ENCODE measurements at places on chromosomes 11 and 22. TPM values are rescaled to one million over a fixed set of nuclear protein-coding genes. Genes with fewer than 3 reads are reported as not detected.

DNA sequence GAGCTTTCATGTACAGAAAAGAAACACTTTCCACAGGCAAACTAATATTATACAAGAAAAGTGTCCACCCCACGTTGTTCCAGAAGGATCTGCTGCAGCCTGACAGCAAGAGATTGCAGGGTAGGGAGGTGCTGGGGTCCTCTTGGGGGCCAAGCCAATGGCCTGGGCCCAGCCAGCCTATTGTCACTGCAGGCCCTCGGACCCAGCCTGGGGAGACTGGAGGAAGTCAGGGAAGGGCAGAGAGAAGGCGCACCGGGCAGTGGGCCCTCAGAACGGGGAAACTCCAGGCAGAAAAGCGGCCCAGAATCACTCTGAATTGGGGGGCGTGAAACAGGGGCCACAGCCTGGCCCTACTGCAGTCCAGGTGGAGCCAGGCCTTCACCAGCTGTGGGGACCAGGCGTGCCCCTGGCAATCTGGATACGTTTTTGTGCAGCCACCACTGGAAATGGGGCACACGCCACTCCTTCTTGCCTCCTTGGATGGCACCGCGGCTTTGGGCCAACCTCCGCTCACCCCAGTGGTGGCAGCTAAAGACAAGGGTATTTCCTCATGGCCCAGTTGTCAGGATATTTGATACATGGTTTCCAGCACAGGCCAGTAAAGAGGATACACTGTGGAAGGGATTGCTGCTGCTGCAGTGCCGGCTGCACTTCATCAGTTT, 3.9 kb upstream of the NAP1L4 start:
- DNase-seq: no peak

DNA sequence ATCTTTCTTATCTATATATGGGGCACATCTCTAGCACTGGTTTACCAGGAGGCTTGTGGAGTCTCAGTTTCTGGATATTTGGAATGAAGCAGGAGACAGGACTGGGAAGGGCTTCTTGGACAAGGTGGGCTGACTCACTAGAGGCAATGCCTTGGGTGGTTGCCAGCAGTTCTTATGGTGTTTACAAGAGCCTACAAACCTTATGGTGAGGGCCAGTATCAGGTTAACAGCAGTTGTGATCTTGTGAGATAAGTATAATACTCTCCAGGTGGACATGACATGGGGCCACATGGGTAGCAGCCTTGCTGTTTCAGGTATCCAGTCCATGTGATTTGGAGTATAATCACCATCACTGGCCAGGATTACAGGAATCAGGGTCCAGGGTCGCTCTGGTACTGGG, 10.2 kb downstream of the FUT4 start:
- no peak for DNase-seq

DNA sequence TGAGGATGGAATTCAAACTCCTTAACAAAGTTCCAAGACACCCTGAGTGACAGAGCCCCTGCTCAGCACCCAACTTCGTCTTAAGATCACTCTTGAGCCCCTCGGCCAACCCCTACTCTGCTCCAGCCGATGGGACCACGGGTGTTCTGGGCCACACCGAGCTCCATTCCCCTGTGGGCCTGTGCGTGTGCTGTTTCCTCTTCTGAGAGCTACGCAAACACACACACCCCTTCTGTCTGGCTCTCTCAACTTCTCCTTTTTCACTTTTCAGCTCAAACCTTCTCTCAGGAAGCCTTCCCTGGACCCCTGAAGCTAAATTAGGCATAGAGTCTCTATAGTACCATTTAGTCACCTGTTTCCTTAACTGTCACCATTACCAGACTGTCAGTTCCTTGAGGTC, 37.5 kb upstream of the NNMT start:
- DNase-seq: no peak

APOBEC3H gene
- polyA plus RNA-seq: 0.46 TPM

GRCh38 chr11:108220721-108221336, 1.6 kb downstream of the NPAT start:
- no peak for DNase-seq

OR8A1 gene
- not detected for polyA plus RNA-seq

DNA sequence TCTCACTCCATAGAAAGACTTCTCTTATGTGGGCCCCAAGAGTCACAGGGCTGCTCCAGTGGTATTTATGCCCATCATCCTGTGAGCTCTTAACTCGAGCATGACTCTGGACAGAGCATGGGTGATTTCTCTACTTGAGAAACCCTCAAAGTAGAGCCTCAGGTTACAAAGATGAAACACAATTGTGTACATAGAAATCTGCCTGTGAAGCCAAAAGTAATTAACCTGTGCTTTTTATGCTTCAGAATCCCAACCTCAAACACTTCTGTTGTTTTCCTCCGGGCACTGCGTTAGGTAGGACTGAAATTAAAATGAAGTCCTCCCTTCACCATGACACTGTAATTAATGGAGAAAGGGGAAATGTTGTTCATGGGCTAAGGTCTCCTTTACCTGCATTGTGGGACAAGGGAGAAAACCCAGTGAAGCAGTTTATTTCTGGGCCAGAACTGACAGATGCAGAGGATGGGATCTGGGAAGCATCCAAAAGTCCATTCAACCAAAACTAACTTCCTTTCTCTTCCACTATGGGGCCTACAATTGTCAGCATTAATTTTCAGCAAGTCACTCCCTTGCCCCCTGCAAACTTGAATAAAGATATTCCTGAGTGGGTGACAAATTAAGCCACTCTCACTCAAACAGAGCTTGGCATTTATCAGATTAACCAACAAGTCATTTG, 24.1 kb upstream of the POU2AF1 start:
- DNase-seq: no peak

GRCh38 chr22:21448627-21449416, 18.4 kb upstream of the TMEM191C start:
- DNase-seq: peak; percentile 12

UNC93B1 gene
- polyA plus RNA-seq: 5.0 TPM

DNA sequence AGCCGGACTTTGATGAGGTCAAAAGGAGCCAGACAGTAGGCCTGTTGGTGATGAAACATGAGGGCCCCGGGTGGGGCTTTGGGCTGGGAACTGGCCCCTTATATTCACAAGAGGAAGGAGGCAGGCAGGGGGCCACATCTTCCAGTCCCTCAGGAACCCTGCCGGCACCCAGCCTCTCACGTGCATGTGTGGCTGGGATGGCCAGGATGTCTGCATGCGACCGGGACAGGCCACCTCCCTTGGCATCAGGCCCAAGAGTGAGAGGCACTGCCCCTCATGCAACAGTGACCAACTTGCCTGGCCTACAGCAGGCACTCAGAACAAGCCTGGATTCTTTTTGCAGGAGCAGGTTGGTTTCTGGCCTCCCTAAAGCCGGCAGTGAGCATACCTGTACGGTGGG, 5.4 kb downstream of the SLC25A45 start:
- peak; percentile 46 for DNase-seq

KRTAP5-8 gene
- not detected for polyA plus RNA-seq

DNA sequence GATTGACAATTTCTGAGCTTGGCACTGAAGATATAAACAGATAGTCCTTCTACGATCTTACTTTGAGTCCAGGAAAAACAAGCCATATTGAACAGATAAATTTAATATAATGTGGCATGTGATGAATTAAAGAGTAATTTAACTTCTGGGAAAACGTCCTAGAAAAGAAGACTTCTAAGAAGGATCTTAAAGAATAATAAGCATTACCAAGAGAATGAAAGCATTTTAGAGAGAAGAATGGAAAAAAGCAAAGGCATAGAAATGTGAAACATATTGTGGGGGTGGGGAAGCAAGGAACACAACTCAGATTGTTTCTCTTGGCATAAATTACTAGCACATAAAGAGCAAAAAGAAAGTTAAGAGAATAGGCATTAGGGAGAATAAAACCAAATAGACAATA, 5.4 kb downstream of the DDIAS start:
- no peak for DNase-seq

OR52H1 gene
- polyA plus RNA-seq: not detected

XRCC6 gene
- 231 TPM for polyA plus RNA-seq

DNA sequence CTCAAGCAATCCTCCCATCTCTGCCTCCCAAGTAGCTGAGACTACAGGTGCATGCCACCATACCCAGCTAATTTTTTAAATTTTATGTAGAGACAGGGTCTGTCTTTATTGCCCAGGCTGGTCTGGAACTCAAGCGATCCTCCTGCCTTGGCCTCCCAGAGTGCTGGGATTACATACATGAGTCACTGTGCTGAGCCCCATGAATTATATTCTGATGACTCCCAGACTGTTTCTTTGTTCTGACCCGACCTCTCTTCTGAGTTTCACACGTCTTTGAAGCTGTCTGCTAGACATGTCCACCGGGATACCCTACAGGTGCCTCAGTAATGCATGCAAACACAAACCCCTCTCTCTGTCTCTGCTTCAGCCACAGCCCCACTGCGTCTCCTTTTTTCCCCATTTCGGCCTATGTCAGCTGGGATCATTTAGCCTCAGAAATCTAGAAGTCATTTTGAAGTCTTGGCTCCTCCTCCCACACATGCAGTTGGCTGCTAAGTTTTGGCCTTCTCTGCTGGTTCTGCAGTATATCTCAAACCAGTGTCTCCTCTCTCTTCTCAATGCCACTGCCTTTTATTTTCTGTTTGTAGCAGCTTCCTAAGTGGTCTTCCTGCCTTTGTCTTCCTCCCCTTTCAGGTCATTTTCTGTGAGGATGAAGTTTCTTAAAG, 4.8 kb downstream of the VPS26B start:
- DNase-seq: no peak

GRCh38 chr11:70654016-70654415, 255.7 kb downstream of the CTTN start:
- no peak for DNase-seq

RNF214 gene
- 8.0 TPM for polyA plus RNA-seq

GRCh38 chr11:35978891-35979290, 35.0 kb downstream of the LDLRAD3 start:
- no peak for DNase-seq

DNA sequence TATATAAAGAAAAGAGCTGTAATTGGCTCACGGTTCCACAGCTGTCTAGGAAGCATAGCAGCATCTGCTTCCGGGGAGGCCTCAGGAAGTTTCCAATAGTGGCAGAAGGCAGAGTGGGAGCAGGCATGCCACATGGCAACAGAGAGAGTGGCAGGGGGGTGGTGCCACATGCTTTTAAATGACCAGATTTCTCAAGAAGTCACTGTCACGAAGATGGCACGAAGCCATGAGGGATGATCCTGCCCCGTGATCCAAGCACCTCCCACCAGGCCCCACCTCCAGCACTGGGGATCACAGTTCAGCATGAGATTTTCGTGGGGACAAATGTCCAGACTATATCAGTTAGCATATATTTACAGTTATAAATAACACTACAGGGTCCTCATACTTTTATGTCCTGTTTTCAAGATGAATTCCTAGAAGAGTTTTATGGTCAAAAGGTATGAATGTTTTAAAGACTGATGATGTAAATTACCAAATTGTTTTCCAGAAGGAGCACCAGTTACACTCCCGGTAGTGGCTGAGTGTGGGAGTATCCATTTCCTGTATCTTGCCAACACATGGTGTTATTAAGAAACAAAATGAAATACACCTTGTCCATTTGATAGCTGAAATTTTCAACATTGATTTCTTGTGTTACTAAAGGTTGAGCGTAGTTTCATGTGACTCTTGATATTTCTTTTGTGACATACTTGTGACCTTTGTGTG, 19.2 kb downstream of the FAM118A start:
- DNase-seq: no peak

DNA sequence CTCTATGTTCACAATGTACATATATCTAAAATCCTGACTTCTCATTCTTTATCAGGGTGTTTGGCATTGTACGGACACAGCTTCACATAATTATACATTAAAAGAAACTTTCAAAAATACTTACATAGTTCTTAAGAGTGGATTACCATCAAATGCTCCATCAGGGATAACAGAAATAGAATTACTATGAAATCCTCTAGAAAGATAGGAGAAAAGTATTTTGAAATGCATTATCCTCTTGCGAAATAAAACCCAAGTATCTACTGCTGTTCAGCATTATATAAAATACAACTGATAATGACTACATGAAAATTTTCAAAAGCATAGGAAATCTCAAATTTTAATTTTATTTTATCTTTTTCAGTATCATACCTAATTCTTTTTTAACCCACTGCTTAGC, 17.8 kb upstream of the CCDC34 start:
- DNase-seq: no peak

UPB1 gene
- 1.8 TPM for polyA plus RNA-seq

GRCh38 chr11:2741377-2742131, 41.8 kb upstream of the KCNQ1OT1 start:
- DNase-seq: peak; percentile 53

DNA sequence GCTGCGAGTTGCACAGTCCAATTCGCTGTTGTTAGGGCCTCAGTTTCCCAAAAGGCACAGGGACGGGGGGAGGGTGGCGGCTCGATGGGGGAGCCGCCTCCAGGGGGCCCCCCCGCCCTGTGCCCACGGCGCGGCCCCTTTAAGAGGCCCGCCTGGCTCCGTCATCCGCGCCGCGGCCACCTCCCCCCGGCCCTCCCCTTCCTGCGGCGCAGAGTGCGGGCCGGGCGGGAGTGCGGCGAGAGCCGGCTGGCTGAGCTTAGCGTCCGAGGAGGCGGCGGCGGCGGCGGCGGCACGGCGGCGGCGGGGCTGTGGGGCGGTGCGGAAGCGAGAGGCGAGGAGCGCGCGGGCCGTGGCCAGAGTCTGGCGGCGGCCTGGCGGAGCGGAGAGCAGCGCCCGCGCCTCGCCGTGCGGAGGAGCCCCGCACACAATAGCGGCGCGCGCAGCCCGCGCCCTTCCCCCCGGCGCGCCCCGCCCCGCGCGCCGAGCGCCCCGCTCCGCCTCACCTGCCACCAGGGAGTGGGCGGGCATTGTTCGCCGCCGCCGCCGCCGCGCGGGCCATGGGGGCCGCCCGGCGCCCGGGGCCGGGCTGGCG, at the start of gene BCR:
Gene BCR (plus strand): TSS at position 209 of the 592 bp plus-strand sequence. CDS start 452 bp downstream, outside the sequence.
- DNase-seq: peak; percentile 82

DNA sequence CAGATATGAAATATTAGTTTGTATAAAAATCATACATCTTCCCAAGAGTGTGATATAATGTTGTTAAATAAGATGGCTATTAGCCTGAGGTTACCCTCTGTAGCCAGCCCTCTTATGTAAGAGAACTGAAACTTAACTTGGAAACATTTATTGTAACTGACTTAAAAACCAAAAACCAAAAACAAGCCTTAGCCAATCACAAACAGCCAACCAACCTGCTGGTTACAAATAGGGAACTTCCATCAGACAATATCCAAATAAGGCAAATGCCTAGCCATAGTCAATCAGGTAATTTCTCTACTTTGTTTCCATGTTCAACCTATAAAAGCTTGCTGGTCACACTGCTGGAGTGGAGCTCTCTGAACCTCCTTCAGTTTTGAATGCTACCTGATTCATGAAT, 14.1 kb downstream of the KBTBD3 start:
- no peak for DNase-seq

PTPRCAP gene
- 1.4 TPM for polyA plus RNA-seq

- DNase-seq: peak; percentile 49
Observed at GRCh38 chr22:20966883-20967696, at the start of gene AIFM3. Gene AIFM3 (plus strand): TSS chr22:20967255. CDS start chr22:20967945, 690 bp downstream.

P4HA3 gene
- not detected for polyA plus RNA-seq

DNA sequence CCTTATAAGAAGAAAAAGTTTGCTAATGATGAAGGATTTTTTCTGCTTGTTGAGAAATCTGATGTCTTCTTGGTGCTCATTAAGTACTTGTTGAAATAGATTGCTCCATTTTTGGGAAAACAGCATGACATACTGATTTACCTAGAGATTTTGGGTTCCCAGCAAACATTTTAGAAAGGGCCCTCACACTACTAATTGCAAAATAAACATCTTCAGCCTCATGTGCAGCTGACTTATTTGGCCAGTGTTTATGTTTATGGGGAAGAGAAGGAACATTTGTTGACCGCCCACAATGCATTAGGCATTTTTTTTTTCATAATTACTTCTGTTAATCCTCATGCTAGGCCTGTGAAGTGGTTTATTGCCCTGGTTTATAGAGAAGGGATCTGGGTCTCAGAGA, 40.1 kb downstream of the LDLRAD3 start:
- no peak for DNase-seq

- no peak for DNase-seq
Observed at GRCh38 chr11:942823-943222, 17.2 kb downstream of the AP2A2 start.
